ENCODE measurements at places on chromosomes 7 and 10. TPM values are rescaled to one million over a fixed set of nuclear protein-coding genes. Genes with fewer than 3 reads are reported as not detected.

DNA sequence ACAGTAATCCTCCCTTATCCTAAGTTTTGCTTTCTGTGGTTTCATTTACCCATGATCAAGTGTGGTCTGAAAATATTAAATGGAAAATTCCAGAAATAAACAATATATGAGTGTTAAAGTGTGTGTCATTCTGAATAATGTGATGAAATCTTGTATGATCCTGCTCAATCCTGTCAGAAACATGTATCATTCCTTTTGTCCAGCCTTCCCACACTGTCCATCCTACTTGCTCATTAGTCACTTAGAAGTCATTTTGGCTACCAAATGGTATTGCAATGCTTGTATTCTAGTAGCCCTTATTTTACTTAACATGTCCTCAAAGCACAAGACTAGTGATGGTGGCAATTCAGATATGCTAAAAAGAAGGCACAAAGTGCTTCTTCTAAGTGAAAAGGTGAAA is 1211.2 kb upstream of the SORCS1 start:
- no peak for DNase-seq

DNA sequence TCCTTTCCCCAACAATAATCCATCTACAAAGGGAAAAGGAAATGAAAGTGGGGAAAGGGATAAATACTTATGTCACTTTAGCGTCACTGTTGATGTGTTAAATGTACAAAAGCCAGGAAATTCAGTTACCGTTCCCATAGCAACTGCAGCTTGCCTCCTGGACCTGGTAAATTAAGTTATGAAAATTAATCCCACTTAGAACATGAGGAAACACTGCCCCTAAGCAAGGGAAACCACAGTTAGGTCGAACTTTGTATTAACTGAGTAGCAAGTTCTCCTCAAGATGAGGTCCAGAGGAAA is 338.2 kb upstream of the AOAH start:
- DNase-seq, result no peak

Gene HECW1
- not detected for total RNA-seq

DNA sequence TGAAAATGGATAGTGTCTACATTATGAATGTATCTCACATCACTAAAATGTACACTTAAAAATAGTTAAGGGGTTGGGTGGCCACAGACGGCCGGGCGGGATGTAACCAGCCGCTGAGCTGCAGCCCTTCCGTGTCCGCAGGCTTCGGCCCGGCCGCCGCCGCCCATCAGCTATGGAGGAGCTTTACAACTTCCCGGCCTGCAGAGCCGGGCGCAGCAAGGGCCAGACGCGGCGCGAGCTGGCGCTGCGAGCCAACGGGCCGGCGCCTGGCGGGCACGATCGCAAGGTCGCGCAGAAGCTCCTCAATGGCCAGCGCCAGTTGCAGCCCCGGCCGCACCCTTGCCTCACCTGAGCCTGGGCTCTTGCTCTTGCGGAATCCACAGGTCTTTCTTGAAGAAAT is 69.1 kb downstream of the KMT2C start:
- no peak for DNase-seq

Gene C10orf143
- total RNA-seq, result 0.43 TPM

Gene MINDY4
- total RNA-seq, result 1.9 TPM

DNA sequence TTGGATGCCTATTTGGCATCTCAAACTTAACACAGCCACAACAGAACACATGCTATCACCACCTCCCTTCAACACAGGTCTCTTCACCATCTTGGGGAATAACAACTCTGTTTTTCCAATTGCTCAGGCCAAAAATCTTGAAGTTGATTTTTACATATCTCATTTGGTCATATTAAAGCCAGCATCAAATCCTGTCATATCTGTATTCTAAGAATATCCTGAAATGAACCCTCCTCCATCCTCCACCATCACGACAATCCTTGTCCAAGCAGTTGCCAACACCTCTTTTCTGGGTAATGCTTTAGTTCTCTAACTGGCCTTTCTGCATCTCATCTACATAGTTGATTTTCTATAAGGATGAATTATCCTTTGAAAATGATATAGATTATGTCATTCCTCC is 168.7 kb downstream of the GPR37 start:
- DNase-seq, result no peak

DNA sequence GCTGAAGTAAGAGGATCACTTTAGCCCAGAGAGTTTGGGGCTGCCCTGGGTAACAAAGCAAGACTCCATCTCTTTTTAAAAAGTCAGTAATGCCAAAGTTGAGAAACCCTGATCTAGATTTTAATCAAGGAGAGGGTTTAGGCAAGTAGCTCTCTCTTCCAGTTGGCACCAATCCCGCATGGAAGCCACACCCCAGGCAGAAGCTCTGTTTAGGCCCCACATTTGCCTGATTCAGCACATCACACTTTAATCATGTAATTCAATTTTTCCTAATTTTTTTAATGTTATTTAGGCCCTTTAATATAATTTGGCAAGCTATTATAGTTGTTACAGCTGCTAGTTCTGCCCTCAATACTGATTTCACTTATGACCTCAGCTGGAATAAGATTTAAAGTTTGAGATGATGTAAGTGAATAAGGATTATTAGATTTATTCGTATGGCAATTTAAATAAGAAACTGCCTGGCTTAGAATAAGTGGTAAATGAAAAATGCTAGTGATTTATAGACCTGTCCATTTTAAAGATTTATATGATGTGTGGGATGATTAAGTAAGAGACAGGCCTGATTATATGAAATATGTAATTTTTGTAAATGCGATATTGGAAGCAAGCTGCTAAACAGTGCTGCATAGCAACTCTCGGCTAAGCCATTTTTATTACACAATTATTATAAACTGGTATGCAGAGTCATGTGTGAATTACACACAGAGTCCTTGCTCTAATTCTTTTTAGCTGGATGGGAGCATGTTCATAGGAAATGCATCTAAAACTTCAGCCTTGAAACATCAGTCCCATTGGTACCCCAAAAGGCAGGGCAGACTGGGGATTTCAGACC is 80.2 kb upstream of the NFE2L3 start:
- no peak for DNase-seq

DNA sequence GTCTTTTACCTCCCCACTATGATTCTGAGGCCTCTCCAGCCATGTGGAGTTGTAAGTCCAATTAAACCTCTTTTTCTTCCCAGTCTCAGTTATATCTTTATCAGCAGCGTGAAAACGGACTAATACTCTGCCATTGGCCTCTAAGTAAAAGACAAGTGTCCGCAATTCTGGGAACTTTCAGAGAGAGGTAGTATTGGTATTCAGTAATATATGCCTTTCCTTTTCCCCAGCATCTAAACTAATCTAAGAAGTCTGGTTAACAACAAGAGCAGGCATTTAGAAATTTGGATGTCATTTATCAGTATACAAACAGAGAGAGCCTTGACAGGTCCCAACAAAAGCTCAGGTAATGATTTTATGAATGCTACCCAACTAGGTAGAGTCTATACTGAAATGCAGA is 95.2 kb downstream of the ATE1 start:
- DNase-seq, result no peak

DNA sequence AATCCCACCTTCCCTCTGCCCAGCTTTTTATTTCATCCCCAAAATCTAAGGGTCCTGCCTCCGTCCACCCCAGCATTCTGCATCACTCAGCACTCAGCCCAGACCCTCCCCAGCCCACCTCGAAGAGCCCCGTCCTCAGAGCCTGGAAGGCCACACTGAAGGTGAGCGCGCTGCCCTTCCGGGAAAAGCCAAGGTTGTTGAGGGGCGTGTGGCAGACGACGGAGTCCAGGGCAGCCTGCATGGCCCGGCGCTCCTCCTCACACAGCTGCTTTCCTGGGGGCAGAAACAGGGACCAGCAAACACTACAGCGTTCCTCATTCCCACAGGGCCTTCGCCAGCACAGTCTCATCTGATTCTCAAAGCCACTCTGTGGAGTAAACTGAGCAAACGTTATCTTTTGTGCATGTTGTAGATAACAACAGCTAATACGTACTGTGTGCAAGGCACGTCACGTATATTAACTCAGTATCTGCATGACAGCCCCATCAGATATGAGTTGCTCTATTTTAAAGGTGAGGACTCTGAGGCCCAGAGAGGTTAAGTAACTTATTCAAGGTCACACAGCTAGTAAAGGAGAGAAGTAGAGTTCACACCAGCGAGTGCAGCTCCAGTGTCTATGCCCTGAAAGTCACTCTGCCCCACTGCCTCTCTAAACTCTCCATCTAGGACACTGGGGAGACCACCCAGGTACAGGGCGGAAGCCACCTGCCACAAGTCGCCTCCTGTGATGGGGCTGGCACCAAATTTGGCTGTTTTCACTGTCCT is 2.8 kb downstream of the TRAPPC14 start:
- DNase-seq, result no peak

DNA sequence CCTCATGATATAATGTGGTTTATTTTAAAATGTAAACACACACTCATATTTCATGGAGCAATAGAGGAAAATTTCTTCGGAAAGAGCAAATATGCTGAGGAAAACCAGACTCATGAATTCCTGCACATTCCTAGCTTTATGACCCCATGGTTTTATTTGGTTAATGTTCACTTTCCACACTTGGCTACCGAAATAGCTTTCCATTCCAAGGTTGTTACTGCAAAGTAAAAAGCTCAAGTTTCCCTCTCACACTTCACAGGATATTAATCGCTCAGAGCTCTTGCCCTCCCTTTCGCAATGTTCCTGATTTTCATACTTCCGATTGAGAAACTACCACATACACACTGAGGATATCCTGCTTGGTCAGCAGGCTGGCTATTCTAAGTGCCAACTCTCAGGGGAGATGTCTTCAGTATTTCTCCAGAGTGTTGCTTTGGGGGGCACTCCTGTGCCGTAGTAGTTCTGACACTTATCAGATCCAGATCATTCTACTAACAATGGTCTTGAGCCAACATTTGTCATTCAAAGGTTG is 77.5 kb upstream of the STEAP1B start:
- DNase-seq, result no peak

- no peak for DNase-seq
Measured at GRCh38 chr10:59387951-59388670, 25.8 kb upstream of the FAM13C start.

Gene C7orf33
- total RNA-seq, result not detected

DNA sequence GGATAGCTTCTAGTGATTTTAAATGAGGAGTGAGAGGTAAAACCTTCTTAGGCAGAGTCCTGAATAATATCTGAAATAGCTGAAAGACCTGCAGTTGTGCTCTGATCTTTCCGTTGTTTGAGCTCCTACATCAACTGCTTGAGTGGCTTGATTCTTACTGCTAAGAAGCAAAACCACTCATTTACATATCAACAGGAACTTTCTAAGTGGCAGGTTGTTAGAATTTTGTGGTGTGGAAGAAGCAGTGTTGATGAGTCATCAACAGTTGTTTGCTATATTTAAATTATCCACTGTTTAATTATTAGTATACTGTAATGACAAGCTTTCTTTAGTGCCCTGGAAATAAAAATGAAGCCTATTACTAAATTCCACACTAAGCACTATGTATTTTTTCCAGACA is 689.5 kb downstream of the DNAJB9 start:
- DNase-seq, result no peak

- DNase-seq, result no peak
Measured at GRCh38 chr7:18548534-18548933, 53.0 kb downstream of the HDAC9 start.

Gene NEURL1
- total RNA-seq, result 0.87 TPM

DNA sequence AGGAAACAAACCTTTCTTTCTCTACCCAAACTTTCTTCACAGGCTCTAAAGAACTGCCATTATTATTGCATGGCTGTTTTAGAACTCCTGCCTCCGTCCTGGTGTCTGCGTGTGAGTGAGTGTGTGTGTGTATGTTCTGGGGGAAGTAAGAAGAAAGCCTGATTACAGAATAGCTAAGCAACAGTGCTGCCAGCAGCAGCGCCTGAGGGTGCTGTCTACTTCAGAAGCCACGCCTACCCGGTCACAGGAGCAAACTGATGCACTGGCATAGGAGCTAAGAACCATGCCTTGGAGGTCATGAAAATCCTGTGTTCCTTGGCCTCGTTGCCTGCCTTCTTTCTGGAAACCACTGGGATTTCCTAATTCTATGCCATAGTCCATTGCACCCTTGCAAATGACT is 25.2 kb downstream of the LIPK start:
- no peak for DNase-seq

DNA sequence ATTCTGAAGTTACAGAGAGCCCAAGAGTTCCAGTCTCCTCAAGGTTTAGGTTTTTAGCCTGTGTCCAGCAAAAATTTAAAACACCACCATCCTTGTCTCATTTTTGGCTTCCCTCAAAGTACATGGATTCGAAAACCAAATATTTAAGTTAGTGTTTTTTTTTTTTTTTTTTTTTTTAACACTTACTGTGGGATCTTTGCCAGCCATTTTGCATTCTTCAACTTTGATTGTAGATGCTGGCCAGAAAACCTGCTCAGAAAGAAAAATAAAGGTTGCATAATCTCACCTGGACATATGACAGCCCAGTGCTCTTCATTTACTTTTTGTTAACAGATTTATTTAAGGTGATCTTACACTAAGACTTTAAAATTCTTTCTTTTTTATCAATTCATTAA is 91.6 kb downstream of the SEMA3C start:
- no peak for DNase-seq

Gene SHOC2
- 35.9 TPM for total RNA-seq

DNA sequence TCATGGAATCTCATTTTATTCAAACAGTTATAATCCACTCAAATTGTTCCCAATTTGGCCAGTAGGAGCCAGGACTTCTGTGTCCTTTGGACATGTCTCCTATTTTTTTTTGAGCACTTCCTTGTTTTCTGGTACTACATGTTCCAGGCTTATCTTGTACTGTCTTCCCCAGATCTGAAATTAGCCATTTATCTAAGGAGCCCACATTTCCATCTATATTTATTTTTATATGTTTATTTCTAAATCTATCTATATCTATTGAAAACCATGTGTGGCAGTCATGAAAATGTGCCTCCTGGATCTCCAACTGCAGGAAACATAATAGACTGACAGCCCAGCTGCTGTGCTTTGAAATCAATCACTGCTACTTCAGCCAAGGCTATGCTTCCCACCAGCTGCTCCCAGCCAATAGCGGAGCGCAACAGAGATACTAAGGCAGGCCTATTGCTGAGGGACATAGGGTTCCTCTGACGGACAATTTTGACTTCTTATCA is 147.1 kb downstream of the LRRC4 start:
- DNase-seq, result no peak
